Renal pelvis (tissue), 12 donors: ENCODE measurements at places on chromosomes 7 and 10. TPM values are rescaled to one million over a fixed set of nuclear protein-coding genes. Genes with fewer than 3 reads are reported as not detected.

CDCA7L gene
- polyA plus RNA-seq, result 48.9 TPM

OR9A2 gene
- polyA plus RNA-seq, result not detected

LRIT1 gene
- polyA plus RNA-seq, result not detected

SEMA3E gene
- polyA plus RNA-seq, result 2.0 TPM

MYL7 gene
- 1.1 TPM for polyA plus RNA-seq

DNA sequence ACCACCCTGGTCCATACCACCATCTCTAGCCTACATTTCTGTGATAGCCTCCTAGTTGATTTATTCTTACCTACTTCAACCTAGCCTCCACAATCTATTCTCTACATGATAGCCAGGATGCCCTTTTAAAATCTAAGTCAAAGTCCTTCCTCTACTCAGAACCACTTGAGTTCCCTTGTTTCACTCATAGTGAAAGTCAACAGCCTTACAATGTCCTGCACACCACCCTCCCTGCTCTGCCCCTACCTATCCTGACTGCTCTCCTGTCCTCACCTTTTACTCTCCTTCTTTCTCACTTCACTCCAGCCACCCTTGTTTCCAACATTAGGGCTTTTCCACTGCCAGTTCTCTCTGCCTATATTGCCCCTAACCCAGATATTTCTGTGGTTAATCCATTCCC lies 146.7 kb downstream of the GRM3 start:
- no peak for DNase-seq

GRCh38 chr7:93146472-93147141 lies 1.6 kb downstream of the SAMD9L start:
- no peak for DNase-seq

- no peak for DNase-seq
Measured at GRCh38 chr7:75623390-75624133, 115.2 kb downstream of the HIP1 start.

DNA sequence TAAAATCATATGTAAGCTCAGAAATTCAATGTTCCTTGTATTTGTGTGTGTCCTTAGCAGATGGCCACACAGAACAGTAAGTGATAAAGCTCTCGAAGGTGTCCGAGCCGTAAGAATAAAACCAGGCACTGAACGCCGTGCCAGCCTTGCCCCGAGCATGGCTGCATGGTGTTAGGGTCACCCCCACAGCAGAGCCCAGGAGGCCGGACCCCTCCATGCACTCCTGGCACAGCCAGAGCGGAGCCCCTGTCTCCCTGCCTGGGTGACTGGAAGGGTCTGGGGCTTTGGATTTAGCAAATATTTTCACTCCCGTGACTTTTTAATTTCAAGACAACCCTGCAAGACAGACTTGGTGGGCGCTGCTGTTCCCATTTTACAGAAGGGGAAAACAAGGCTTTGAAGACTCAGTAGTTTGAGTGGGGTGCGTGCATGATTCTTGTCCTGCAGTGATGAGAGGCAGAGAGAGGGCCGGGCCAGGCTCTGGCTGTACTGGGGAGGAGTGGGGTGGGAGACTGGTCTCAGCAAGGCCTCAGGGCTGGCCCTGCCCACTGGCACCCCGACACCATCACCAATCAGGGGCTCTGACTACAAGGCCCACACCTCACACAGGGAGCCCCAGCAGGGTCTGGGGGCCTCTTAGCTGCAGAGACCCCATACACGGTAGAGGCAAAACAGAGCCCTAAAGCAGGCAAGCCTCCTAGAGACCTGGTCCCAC lies 39.4 kb downstream of the VIPR2 start:
- no peak for DNase-seq

DNA sequence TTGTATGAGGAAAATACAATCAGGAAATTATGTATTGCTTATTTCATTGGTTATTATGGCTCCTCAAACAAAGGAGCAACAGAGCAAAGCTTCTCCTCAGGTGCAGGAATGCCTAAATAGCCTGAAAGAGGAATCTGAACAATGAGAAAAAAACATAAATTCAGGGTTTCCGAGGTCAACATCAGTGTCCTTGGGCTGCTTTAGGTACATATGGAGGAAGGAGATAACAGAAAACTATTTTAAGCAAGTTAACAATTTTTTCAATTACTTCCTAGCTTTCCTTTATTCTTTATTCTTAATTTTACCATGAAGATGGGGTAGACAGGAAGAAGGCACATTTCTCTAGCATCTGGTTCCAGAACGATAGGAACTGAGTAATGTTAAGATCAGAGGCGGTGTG lies 14.0 kb downstream of the SLC16A9 start:
- no peak for DNase-seq

DNA sequence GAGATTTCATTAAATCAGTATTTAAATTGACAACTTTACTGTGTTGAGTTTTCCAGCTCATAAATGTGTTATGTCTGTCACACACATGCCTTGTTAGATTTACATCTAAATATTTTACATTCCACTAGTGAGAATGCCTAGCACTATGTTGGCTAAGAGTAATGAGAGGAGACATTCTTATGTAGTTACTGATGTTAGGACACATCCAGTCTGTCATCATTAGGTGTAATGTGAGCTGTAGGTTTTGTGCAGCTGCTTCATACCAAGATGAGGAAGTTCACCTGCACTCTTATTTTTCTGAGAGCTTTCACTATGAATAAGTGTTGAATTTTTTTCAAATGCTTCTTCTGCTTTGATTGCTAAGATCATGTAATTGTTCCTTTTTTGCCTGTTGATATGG lies 218.0 kb upstream of the IGFBP3 start:
- peak; percentile 27 for DNase-seq

GRCh38 chr10:121823993-121824463 lies 103.8 kb downstream of the ATE1 start:
- peak; percentile 42 for DNase-seq

DNA sequence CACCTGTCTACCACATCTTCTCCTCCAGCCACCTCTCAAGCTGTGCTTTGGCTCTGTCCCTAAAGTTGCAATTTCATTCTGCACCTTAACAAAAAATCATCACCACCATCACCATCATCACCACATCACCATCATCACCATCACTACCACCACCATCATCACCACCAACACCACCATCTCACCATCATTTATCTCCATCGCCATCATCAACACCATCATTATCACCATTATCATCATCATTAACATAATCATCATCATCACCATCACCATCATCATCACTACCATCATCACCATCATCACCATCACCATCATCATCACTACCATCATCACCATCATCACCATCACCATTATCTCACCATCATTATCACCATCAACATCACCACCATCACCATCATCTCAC lies 245.4 kb downstream of the GRID1 start:
- DNase-seq, result no peak
